ENCODE measurements at places on chromosomes 4 and X.
A peak's percentile ranks its signal among the peaks of the same experiment; 100 is the strongest.

DNA sequence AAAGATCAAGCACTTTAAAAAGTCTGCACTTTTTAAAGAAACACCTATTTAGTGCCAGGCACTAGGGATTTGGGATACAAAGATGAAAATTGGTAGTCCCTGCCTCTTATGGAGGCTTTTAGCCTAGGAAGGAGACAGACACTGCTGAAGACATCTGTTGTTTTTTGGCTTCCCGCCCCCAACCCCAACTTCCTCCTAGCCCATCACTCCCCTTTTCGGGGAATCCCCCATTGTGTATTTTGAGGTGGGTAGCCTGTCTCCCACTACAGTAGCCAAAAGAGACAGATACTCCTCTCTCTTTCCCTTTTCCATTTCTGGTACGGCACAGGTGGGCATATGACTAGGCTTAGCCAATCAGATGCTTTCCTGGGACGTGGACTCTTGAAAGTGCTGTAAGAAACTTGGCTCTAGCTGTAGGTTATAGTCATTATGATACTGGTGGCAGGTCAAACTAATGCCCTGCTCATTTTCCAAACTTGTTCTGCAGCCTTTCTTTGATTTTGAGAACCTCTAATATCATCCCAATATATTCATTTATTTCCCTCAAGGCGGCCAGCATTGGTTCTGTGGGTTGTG, 194.6 kb upstream of the RBPJ start:
- DNase-seq: no peak

- peak; percentile 42 for DNase-seq
Measured at GRCh38 chr4:172858731-172859230, 309.8 kb upstream of the GALNT7 start.

DNA sequence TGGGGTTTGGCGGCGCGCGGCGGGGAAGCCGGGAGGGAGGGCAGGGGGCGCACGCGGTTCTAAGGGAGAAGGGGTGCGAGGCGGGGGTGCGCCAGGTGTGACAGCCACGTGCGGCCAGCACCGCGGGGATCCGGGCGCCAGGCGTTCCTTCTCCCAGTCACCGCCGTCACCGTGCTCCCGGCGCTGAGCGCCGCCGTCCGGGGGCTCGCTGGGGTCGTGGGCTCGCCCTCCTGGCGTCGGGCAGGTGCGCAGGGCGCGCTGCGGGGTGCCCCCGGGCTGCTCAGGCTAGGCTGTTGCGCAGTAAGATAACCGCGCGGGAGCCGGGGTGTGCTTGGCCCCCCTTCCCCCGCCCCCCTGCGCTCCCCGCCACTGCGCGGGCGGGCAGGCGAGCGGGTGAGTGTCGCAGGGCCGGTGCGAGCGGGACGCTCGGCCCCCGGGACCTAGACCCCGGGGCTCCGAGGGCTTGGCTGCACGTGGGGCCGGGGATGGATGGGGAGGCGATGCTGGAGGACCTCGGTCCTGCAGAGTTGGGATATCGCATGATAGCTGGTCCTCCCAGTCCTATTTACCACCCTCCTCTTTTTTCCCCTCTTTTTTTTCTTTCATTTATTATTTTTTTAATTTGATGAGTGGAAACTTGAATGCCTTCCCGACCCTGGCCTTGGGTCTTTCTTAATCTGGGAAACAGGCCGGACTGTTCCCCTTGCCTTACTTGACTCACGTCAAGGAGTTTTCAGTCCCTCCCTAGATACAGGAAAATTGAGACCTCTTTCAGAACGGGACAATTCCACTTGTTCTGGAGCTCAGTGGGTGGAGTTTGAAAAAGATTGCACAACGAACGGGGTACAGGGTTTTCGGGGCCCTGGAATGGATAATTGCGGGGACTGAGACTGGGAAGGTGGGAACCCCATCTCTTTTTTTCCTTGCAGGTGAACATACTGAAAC, 797 bp downstream of the TXLNG start:
- no peak for DNase-seq

GRCh38 chrX:40174854-40175510, 77.2 kb upstream of the BCOR start:
- peak; percentile 68 for DNase-seq

DNA sequence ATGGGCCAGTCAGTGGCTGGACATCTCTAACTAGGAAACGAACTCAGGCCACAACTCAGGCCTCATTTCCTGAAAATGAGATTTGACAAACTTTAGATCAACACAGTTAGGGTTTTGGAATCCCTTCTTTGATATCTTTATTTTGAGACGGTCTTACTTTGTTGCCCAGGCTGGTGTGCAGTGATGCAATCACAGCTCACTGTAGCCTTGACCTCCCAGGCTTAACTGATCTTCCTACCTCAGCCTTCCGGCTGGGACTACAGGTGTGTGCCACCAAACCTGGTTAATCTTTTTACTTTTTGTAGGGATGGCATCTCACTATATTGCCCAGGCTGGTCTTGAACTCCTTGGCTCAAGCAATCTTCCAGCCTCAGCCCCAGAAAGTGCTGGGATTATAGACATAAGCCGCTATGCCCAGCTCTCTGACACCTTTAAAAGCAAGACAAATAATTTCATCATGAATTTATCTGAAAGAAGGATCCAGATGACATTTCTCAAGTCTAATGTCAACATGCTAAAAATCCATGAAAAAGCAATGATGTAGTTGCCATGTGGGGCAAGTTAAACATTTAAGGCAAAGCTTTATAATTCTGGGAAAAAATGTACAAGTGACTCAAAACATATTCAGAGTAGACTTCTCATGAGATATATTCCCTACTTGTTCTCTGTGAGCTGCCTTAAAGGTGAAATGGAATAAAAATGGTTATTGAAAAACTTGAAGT, 89.1 kb upstream of the CBR4 start:
- peak; percentile 34 for DNase-seq

GRCh38 chr4:95798003-95798402, 41.9 kb upstream of the PDHA2 start:
- DNase-seq: no peak

DNA sequence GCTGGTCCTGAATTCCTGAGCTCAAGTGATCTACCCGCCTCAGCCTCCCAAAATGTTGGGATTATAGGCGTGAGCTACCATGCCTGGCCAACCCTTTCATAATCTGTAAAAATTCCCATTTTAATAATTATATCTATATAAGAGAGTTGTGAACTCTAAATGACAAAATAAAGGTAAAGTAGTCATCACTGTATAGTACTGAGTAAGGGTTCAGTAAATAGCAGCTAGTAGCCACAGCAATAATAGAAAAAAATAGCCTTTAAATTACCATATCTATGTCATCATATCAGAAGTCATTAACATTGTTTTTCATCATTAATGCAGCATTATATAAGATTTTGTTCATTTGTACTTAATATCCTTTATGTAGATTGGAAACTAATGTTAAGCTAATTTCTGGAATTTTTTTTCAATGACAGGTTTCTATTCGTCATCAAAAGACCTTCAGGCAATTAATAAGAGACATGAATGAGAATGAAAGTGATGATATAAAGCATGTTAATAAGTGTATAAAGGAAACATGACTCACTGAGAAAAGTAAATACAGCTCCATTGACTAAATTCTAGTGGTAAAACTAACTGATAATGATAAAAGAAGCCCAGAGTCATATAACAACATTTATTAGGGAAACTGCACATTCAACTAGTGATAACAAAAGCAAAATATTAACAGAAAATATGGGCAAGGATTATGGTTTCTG, 85.9 kb upstream of the UGT8 start:
- no peak for DNase-seq

DNA sequence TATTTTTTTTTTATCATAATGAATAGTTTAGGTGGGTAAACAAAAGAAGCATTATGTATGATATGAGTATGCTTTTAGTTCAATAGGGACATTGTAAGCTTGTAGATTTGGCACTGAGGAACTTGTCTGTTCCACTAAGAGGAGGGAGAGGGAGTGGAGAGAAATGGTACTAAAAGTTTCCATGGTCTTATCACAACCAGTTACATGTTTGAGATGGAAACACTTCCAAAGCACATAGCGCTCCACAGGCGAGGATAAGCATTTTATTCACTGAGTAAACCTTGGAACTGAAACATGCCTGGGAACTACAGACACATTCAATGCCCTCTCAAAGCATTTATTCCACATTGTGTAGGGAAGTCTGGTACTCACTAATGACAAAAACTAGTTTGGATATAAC, 15.5 kb downstream of the MYOZ2 start:
- DNase-seq: no peak

- no peak for DNase-seq
Measured at GRCh38 chr4:3073158-3074077, 920 bp downstream of the HTT-AS start.

DNA sequence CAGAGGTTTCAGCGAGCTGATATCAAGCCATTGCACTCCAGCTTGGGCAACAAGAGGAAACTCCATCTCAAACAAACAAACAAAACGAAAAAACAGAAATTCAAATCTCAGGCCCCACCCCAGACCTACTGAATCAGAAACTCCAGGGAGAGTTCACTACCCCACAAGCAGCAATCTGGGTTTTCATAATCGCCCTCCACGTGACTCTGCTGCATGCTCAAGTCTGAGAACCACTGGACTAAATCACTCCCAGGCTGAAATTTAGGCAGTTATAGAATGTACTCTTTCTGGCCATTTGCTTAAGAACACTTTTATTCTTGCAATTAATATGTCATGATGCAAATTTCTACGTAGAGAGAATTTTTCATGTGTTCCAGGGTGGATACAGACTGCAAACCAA, 287.3 kb downstream of the USP46 start:
- no peak for DNase-seq

GRCh38 chr4:110492522-110492921, 16.6 kb downstream of the ENPEP start:
- peak; percentile 12 for DNase-seq

DNA sequence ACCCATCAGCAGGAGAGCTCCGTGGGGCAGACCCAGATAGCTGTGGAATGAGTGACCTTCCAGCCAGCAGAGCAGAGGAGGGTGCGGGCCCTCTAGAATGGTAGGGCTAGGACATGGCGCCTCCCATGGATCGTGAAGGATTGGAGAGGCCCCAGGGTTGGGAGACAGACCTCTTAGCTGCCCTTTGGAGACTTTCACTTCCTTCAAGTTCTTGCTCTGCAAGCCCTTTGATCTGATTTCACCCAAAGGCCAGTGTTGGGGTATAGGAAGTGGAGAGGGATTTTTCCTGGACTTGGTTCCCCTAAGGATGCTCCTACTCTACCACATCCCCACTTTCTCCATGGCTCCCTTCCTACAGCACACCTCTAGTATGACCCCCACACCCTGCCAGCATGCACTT, 3.0 kb downstream of the SASH3 start:
- no peak for DNase-seq

GRCh38 chrX:14003876-14004425, 25.7 kb downstream of the GEMIN8 start:
- DNase-seq: no peak

- DNase-seq: peak; percentile 82
Measured at GRCh38 chrX:154409222-154409871, at the start of gene DNASE1L1. Gene DNASE1L1 (minus strand): TSS chrX:154409254. CDS start chrX:154405568, 3,686 bp downstream.

DNA sequence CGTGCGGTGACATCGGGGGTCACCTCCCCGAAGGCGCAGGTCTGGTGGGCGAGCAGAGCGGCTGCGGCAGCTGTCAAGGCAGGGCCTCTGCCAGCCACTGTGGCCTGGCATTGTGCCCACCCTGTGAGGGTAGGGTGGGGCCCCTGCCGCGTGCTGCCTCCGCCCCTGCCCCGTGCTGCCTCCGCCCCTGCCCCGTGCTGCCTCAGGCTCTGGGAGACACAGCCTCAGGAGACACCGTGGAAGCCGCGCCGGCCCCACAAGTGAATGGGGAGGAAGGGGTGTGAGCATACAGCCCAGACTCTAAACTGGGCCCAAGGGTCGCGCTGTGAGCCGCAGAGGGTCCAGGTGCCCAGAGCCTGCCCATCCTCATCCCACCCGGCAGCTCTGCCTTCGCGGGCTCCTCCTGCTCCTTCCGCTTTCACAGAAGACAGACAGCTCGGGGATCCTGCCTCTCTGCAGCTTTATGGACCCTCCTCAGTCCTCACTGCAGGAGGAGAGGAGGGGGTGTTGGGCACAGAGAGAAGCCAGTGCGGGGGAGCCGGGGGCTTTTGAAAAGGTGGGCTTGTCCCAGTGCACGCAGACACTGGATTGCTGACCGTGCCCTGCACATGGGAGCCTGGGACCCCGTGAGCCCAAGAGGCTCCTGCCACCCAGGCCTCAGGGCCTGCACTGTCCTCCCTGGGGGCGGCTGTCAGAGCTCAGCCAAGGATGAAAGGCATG, 27.4 kb downstream of the PCGF3 start:
- DNase-seq: no peak

- DNase-seq: no peak
Measured at GRCh38 chrX:97168646-97169045, 284.9 kb downstream of the RPA4 start.

DNA sequence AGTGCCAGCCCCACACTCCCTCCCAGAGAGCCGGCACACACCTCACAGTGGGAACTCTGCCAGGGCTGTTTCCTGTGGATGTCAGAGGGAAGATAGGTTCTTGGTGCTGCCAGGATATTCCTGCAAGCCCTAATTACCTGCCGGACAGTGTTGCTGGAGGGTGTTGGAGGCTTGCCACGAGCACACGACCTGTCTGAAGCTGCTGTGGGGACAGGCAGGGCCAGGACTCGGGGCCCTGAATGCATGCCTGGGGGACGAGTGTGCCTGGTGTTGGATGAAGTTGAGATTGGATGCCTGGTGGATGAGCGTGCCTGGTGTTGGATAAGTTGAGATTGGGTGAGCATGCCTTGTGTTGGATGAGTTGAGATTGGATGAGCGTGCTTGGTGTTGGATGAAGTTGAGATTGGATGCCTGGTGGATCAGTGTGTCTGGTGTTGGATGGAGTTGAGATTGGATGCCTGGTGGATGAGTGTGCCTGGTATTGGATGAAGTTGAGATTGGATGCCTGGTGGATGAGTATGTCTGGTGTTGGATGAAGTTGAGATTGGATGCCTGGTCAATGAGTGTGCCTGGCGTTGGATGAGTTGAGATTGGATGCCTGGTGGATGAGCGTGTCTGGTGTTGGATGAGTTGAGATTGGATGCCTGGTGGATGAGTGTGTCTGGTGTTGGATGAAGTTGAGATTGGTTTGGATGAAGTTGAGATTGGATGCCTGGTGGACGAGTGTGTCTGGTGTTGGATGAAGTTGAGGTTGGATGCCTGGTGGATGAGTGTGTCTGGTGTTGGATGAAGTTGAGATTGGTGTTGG, 23.2 kb upstream of the UVSSA start:
- DNase-seq: peak; percentile 71

- DNase-seq: peak; percentile 2
Measured at GRCh38 chrX:27728291-27728690, 79.5 kb upstream of the MAGEB10 start.

- DNase-seq: no peak
Measured at GRCh38 chr4:57490520-57491255, 380.5 kb upstream of the IGFBP7 start.

DNA sequence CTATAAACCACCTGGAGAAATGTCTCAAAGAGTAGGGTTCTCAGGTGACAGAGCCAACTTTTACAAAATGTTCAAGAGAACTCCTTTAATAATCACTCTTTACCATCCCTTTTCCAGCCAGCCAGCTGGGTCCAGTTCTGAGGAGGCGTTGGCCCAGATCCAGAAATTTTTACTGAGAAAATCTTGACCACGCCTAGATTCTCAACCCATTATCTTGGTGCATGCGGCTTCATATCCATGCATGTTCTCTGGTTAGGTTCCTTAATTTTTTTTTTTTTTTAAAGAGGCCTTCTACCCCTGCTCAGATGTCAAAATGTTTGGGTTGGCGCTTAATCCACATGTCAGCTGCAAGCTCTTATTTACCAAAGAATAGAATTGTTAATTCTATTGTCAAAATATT, 12.0 kb upstream of the MAP7D2 start:
- no peak for DNase-seq

GRCh38 chr4:116603096-116603495, 482.3 kb downstream of the TRAM1L1 start:
- no peak for DNase-seq

- DNase-seq: no peak
Measured at GRCh38 chr4:16233569-16234177, 7.4 kb upstream of the TAPT1 start.

Measured in choroid plexus epithelial cell (primary cell).